ENCODE measurements at places on chromosomes 5 and 9.

DNA sequence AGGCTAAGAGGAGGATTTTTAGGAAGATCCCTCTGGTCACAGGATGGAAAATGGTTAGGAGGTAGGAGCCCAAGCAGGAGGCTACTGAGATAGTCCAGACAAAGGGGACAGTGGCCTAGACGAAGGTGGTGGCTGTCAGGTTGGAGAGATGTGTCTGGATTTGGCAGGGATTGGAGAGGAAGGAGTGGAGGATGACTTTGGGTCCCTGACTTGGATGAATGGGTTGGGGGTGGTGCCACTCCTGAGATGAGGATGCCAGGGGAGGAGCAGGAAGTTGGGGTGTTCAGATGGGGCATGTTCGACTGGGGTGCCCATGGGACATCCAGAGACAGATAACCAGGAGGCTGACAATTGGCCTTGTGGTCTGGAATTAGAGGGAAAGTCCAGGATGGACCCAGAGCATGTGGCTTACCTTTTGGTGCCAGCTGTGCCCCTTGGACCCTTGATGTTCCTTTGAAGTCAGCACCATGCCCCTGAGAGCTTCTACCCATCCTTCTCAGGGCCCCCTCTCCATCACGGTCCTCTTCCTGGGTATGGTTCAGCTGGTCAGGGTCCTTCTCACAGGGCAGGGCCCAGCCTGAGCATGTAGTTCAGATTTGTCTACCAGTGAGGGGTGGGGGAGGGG lies 15.1 kb upstream of the IGFBPL1 start:
- no peak for DNase-seq

DNA sequence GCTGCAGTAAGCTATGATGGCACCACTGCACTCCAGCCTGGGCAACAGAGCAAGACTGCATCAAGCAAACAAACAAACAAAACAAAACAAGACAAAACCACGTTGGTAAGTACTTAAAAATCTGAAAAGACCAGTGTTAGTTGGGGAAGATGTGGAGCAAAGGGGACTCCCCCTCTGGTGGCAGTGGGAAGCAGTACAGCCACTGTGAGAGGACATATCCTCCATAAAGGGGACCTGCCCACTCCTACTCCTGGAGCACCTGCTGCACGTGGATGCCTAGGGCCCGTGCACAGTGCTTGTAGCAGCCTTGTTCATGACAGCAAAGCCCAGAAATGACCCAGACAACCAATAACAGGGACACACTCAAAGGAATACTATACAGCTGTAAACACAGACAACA lies 17.0 kb upstream of the IPPK start:
- DNase-seq, result no peak

- DNase-seq, result no peak
Observed at GRCh38 chr5:56105511-56106291, 110.9 kb upstream of the IL6ST start.

DNA sequence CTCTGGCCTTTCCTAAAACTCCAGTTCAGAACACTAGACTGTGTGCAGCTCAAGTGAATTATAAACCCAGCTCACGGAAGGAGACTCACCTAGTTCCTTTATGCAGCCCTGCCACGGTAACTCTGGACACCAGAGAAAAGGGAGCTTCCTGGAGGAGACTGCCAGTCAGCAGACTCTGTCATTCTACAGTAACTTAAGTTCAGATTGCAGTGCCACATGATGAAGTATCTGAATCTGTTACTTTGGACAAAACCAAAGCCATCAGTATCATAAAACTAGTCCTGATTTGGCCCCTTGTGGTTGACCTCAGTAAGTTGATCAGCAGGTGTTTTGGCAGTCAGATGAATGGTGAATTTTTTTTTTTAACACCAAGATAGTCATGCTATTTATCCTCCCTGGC lies 2.7 kb downstream of the MTRR start:
- DNase-seq, result no peak

- DNase-seq, result peak; percentile 20
Observed at GRCh38 chr5:71695595-71695994, 23.5 kb upstream of the CARTPT start.

- DNase-seq, result no peak
Observed at GRCh38 chr9:99118782-99119466, 14.0 kb downstream of the TGFBR1 start.

GRCh38 chr5:134289509-134290113 lies 63.7 kb upstream of the PPP2CA start:
- DNase-seq, result peak; percentile 89

DNA sequence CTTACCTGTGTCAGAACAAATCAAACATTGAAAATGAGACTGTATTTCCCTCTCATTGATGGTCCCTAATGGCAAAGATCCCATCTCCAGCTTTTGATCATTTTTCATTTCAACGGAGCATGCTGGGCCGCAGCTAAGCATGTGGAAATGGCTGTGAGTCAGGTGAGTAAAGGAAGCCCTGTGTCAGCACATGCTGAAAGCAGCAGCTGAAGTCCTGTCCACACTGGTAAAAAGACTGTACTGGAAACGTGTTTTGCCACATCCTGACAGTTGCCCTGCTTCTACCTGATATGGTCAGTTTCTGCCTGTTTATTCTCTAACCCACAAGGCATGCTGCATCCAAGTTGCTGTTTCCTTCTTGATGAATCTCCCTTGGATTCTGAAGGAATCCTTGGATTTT lies 330.1 kb downstream of the EFNA5 start:
- no peak for DNase-seq

DNA sequence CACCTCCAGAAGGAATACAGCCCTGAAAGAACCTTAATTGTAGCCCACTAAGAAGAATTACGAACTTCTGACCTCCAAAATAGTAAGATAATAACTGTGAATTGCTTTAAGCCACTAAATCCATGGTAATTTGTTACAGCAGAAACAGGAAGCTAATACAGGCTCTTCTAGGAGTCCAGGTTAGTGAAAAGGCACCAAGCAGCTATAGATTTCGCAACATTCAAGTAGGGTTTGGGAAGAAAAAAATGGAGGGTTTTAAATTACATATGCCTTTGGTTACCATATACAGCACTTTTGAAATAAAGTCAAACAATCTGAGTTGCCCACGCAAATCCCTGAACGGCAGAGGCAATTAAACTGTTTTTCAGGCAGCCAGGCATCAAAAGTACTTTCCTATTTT lies 1.7 kb upstream of the ACTL7A start:
- peak; percentile 70 for DNase-seq

- no peak for DNase-seq
Observed at GRCh38 chr9:607417-607816, 234.1 kb upstream of the DMRT1 start.

- no peak for DNase-seq
Observed at GRCh38 chr9:3534614-3535404, 9.0 kb upstream of the RFX3 start.

DNA sequence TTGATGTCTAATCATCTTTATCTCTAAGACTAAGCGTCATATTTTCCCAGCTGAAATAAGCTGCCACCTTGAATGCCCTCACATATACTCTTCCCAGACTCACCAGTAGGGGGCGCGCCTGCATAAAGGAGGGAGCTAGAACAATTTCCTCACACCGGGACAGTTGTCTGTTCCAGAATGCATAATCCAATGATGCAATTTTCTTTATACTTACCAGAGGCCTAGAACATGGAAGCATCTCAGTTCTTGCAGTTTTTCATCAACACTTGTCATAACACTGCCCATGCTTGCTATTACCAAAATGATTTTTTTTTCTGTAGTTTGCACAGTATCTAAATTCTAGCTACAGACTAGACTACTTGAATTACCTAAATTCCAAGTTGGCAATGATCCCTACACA lies 203.9 kb downstream of the FRMD3 start:
- DNase-seq, result peak; percentile 97
